ENCODE measurements at places on chromosomes 1 and 21.

GRCh38 chr1:74937176-74937575 is 197.0 kb upstream of the LHX8 start:
- DNase-seq, result no peak

DNA sequence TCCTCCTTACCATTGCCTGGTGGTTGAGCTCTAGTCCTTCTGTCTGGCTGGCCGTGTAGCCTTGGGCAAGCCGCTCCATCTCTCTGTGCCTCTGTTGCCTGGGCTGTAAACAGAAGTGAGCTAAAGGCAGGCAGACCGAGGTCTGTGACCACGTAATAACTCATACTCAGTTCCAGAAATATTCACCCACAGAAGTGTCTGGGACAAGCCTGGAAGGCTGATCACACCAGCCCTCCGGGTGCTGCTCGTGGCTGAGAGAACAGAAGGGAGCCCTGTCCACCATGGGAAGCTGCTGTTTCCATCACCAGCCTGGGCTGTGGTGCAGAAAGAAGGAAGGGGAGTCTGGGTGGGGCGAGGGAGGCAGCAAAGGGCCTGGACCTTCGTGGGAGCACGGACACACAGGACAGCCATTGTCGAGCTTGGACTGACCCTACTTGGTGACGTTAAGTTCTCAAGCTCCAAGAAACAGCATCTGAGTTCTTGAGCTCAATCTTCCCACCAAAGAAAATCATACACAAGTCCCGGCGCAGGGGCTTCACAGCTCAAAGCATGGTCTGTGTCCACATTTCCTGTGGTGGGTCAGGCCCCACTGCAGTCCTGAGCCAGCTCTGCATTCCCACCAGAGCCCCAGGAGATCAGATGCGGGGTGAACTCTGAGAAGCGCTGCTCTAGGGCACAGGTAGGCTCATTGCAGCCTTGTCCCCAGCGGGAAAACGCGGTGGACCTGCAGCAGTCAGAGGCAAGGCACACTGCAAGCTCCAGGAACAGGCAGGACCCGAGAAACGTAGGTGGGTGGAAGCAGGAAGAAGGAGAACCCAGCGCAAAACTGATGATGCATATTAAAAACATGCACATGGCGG is 61.8 kb downstream of the RUNX3 start:
- no peak for DNase-seq

DNA sequence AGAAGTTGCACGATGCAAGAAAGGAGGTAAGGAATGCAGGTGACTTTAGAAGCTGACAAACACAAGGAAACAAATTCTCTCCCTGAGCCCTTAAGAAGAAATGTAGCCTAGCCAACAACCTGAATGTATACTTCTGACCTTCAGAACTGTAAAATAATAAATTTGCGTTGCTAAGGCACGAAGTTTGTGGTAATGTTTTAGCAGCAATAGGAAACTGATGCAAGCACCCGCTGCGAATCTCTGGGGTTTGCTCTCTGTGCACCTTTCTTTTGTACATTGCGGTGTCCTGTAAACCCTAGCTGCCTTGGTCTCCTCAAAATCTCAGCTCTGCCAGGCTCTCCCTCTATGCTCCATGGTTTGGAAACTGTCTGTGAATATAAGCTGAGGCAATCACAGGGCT is 15.1 kb downstream of the CD53 start:
- no peak for DNase-seq

DNA sequence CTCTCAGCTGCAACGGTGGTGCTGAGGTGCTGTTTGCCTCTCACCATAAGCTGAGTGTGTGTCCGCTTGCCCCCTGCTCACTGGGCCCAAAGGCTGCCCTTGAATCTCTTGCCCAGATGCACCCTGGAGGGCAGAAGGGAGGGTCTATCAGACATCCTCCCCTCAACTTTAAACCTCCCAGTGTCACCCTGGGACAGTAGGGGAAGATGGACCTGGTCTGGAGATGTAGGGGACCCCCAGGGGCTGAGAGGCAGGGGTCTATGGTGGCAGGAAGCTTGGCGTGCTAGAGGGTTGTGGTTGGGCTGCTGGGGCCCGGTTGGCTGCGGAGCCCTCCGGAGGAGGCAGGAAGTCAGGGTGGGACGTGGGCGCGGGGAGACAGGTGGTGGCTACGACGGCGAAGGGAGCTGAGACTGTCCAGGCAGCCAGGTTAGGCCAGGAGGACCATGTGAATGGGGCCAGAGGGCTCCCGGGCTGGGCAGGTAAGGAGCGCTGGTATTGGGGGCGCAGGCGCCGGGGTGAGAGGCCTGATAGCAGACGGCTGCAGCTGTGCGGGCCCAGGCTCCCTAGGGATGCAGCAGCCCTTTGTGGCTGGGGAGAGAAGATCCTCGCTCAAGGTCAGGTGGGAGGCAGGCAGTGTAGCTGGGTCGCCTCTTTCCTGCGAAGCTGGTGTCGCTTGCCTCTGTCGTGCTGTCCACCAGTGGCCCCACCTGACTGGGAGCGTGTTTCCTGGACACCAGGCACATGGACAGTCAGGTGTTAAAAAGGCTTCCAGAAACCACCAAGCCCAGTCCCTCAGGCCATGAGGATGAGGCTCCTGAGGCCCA is at the start of gene LCK:
Gene LCK, plus strand, starts transcription at position 373 of the 824 bp plus-strand sequence. CDS start 23,065 bp downstream, outside the sequence.
- DNase-seq, result no peak

DNA sequence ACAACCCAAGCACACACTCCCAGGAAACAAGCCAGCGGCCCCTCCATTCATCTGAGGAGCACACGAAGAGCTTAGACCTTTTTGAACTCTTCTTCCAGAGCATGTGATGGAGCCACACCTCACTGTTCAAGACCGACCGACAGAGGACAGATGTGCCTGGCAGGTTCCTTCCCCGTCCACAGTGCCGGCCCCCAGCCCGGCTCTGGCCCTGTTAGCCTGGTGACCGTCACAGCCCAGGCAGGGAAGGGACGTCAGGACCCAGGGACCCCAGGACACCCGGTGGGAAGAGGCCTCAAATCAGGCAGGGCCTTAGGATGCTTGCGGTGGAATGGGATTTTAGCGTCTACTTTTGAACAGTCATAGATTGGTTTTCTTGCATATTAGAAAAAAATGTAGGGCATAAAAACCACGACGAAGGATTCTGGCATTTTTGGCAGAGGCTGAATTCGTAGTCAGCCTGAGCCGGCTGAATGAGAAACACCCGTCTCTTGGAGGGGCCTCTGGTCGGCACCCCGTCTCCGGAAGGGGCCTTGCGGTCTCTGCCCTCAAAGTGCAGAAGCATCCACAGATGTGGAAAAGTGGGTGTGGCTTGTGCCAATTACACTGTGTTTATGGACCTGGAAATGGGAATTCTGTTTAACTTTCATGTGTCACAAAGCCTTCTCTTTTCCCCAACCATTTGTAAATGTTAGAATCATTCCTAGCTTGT is 79.3 kb downstream of the SIK1 start:
- DNase-seq, result no peak

- no peak for DNase-seq
Observed at GRCh38 chr1:233655301-233655740, 41.4 kb downstream of the KCNK1 start.

- no peak for DNase-seq
Observed at GRCh38 chr1:35931446-35932157, 697 bp downstream of the AGO3 start.

GRCh38 chr21:42171091-42172053 is 47.6 kb upstream of the ABCG1 start:
- no peak for DNase-seq

Measured in BJ (cell line).